RCC 7860 (cell line): ENCODE measurements at places on chromosomes 1 and 21.

GRCh38 chr1:39220891-39221870 is 16.7 kb downstream of the MACF1 start:
- DNase-seq, result no peak

GRCh38 chr21:26194326-26194725 is 23.8 kb upstream of the APP start:
- DNase-seq, result peak; percentile 76

GRCh38 chr1:53110370-53111072 is 31.9 kb downstream of the SLC1A7 start:
- DNase-seq, result no peak

DNA sequence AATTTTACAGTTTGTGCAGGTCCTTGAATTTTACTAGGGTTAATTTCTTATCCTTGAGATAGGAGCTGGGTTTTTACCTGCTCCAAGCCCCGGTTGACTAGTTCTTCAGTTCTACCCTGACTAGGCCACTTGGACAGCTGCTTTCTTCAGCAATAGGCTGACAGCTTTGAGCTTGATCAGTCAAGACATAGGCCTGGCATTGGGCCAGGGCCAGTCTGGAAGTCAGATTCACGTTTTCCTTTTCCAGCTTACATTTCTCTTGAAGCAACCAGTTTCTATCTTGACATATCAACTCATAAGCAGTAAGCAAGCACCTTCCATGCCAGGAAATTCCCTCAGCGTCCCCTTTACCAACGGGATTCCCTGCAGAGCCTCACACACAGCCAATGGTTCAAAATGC is 63.7 kb upstream of the AJAP1 start:
- no peak for DNase-seq

DNA sequence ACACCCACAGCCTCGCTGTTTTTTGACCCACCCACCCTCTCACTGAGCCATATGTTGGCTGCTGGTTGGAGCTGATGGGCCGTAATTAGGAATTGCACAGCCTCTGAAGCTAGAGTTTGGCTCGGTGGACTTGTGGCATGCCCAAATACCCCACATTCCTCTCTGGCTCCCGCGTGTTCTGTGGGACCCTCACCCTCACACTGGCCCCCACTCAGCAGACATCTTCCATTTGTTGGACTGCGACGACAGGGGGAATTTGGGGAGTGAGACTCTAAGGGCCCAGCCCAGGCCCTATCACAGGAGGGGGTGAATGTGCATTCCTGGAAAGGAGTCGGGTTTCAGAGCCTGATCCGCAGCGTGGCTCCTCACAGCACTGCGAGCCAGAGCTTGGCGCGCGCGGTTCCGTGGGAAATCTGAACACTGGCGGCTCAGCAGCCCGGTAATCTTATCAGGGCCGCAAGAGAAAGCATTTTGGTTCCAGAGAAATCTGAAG is 5.2 kb downstream of the RCSD1 start:
- DNase-seq, result no peak

- no peak for DNase-seq
These were observed 6.3 kb upstream of the ZBTB21 start for GRCh38 chr21:42016364-42016985.

- DNase-seq, result peak; percentile 48
These were observed 9.5 kb upstream of the KCNA2 start for GRCh38 chr1:110615548-110616130.

DNA sequence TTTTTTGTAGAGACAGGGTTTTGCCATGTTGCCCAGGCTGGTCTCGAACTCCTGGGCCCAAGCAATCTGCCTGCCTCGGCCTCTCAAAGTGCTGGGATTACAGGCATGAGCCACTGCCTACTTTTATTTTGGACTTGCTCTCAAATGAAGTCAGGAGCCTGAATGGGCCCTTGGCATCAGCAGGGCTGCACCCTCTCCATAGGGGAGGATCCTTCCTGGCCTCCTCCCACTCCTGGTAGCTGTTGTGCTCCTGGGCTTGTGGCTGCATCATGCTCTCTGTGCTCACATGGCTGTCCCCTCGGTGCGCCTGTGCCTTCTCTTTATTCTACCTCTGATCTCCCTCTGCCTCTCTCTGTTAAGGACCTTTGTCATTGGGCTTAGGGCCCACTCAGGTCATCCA is 46.4 kb upstream of the DISP3 start:
- no peak for DNase-seq

- DNase-seq, result no peak
These were observed 39.5 kb upstream of the CPLANE2 start for GRCh38 chr1:16276302-16277030.

DNA sequence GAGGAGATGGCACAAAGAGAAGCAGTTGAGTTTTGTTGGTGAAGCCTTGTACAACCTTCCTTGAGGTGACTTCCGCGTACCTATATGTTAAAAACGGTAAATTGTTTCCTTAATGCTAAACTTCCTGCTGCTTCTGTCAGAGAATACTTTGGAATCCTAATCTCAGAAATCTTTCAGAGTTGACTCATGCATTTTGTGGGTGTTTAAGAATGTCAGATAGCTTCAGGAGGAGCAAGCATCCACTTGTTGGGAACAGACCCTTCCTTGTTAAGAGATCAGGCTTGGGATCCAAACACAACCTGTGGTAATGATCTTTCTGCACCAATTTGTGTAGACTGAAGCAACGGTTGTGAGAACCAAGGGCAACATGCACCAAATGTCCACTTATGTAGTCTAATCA is 29.5 kb downstream of the AK4 start:
- DNase-seq, result peak; percentile 84

DNA sequence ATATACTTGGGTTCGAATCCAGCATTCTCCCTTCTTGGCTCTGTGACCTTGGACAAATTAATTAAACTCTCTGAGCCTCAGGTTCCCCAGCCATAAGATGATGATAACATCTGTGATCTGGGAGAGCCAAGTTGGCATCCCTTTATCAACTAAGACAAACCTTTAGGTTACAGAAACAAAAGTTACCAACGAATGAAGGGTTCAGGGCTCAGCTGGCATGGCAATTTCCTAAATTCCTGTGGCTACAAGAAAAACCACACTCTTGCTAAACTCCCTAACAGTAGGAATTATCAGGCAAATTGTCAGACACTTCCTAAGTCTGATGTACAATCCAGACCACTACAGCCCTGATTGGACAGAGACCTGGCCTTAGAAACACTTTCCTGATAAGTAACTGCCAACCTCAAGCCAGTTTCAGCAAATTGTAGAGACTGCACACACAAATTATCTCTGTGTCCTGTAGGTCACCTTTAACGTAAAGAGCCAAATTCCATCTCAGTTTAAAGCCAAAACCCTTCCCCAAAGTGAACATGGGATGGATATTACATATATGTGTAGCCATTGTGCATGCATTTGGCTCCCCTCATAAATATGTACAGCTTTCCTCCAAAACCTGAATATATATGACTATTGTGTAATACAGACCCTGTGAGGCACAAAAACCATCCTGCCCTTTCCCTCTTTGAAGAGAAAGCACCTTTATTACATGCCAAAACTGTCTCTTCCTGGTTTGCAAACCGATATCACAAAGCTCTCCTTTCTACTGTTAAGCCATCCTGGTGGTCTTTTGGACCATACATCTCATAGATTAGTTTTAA is 39.5 kb upstream of the EDARADD start:
- DNase-seq, result no peak

- no peak for DNase-seq
These were observed 2.0 kb upstream of the RSPH1 start for GRCh38 chr21:42498012-42498411.

DNA sequence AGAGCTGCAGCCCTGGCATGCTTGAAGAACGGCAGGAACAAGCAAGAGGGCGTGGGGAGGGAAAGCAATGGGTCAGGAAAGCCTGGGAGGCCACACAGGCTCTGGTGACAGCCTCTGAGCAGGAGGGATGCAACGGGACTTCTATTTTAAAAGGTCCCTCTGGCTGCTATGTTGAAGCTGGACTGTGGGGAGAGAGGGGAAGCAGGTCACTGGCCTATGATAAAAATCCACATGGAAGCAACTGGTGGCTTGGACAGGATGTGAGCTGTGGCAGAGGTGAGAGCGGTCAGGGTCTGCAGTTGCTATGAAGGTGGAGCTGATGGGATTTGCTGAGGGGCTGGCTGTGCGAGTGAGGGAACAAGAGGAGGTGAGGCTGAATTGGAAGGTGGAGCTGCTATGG is 11.2 kb downstream of the PADI1 start:
- DNase-seq, result no peak

DNA sequence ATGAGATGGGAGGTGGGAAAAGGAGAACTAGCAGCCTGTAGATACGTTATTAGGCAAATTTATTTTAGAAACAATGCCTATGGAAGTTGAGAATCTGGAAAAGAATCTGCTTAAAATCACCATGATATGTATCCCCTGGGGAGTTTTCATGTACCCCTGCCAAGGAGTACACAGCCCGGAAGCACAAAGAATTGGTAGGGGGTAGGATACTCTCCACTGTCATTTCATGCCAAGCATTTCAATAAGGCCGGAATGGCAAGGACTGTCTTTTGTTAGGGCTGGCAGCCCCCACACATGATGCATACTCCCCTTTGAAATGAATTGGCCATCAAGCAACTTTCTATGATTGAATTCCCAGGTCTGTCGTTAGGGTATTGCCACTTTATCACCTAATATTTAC is 111.5 kb upstream of the APP start:
- no peak for DNase-seq

GRCh38 chr1:187744665-187745064 is 915.9 kb downstream of the PLA2G4A start:
- no peak for DNase-seq

GRCh38 chr1:234899041-234899729 is 229.5 kb downstream of the TOMM20 start:
- DNase-seq, result no peak

DNA sequence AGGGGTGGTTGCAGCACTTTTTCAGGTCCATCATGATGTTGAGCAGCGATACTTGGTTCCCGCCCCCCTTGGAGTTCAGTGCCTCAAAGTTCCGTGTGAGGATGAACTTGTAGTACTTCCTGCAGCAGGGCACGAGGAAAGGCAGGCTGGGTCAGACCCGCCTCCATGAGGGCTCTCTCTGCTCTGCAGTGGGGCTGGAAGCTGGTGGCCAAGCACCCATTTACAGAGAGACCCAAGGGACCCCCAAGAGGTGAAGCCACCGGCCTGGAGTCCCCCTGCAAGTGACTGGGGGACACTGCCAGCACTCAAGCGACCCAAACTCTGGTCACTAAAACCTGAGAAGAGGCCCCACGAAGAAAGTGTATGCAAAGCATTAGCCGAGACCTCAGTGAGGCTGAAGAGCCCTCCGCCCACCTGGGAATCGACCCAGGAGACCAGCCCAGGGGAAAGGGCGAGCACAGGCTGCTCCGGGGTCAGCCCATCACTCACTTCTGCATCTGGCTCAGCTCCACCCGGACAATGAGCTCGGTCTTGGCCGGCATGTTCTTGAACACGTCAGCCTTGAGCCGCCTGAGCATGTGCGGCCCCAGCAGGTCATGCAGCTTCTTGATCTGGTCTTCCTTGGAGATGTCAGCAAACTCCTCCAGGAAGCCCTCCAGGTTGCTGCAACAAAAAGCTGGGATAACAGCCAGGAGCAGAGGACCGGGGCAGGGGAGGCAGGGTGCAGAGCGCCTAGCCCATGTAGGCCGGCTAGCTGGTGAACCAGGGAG is 45.2 kb downstream of the CHD5 start:
- no peak for DNase-seq

GRCh38 chr1:89771991-89772560 is 48.8 kb upstream of the LRRC8D start:
- no peak for DNase-seq

DNA sequence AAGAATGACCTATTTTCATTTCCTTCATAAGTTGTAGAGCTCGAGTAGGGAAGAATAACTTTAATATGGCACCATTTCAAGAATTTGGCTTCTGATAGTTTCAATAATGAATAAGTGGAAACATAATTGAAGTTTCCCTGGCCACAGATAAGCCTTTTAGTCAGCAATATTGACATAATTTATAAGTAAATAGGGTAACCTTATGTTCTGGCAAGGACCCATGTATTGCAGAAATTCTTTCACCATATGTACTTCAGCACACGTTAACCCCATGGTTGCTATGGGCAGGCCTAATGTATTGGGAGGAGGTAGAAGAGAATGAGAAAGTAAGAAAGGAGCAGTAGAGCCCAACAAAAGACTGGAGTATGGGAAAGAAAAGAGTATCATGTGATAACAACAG is 25.4 kb downstream of the MDM4 start:
- no peak for DNase-seq

GRCh38 chr1:65170511-65171142 is 22.6 kb downstream of the AK4 start:
- no peak for DNase-seq

GRCh38 chr1:160403244-160403643 is 2.9 kb downstream of the VANGL2 start:
- DNase-seq, result no peak

DNA sequence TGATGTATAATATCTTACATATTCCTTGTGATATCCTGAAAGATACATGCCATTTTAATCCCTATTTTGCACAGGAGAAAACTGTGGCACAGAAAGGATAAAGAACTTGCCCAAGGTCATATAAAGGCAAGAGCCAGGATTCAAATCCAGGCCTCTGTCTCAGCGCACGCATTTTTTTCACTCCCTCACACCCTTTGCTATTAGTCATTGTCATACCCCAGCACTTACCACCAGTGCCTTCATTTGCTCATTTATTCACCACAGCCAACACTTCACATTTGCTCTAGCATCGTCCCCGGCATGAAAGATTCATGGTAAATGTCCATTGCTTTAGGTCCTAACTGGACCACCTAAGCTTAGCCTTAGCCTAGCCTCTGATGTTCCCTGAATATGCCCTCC is 14.2 kb downstream of the ALX3 start:
- no peak for DNase-seq

- DNase-seq, result no peak
These were observed 280.4 kb downstream of the CACNA1E start for GRCh38 chr1:181763736-181764135.

GRCh38 chr1:112344754-112345423 is 51.1 kb upstream of the CTTNBP2NL start:
- DNase-seq, result no peak

- no peak for DNase-seq
These were observed 1.0 kb downstream of the ZBTB17 start for GRCh38 chr1:15974855-15975254.

DNA sequence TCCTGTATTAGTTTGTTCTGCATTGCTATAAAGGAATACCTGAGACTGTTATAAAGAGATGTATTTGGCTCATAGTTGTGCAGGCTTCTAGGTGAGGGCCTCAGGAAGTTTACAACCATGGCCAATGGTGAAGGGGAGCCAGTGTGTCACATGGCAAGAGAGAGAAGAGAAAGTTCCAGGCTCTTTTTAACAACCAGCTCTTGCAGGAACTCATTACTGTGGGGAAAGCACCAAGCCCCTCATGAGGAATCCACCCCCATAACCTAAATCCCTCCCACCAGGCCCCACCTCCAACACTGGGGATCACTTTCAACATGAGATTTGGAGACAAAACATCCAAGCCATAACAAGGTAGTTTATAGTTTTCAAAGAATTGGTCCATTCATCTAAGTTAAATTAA is 5.0 kb upstream of the MEAF6 start:
- no peak for DNase-seq

GRCh38 chr1:117656202-117656641 is 50.4 kb downstream of the TENT5C start:
- no peak for DNase-seq
